Astrocyte of the spinal cord (primary cell): ENCODE measurements at places on chromosomes 13 and 19.

- no peak for DNase-seq
Measured at GRCh38 chr19:42369433-42370067, 20.5 kb downstream of the CNFN start.

GRCh38 chr13:72599178-72599743 is 128.2 kb downstream of the MZT1 start:
- DNase-seq, result no peak

- no peak for DNase-seq
Measured at GRCh38 chr13:86878781-86879180, 792.4 kb upstream of the SLITRK5 start.

DNA sequence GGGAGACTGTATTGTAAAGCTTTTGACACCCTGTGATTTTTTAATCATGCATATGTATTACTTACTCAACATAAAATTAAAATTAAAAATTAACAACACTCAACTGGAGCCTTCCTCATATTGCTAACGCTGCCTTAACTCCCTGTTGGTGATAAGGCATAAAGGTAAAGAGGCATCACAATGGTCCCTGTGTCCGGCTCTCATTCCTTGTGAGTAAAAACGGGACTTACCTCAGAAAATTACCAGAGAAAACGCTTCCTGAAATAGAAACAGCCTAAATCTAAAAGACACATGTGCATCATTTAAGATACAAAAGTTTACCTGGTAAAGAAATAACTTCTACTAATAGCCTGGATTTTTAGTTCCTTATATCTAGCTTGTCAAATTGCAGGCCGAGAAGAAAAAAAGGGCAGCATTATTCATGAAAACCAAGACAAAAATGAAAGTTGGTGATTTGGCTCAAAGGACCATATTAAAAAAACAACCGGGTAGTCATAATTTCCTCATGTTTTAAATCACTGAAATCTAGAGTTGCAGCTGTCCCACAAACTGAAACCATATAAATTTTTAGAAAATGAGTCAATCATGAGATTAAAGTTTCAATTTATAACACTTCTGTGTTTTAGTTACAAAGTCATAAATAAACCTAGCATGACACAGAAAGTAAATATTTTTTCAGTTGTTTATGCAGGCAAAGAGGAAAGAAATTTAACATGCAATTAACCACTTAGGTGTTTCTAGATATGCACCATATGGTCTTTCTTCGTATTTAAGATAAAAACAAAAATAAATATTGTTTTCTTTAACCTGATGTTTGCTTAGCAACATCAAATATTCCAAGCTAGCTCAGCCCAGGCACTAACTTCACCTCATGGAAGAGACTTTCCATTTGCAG is 94.7 kb downstream of the MIPEP start:
- peak; percentile 72 for DNase-seq

- no peak for DNase-seq
Measured at GRCh38 chr13:51666374-51666773, 82.1 kb downstream of the WDFY2 start.

- DNase-seq, result no peak
Measured at GRCh38 chr13:21672287-21672680, 1.4 kb downstream of the FGF9 start.

DNA sequence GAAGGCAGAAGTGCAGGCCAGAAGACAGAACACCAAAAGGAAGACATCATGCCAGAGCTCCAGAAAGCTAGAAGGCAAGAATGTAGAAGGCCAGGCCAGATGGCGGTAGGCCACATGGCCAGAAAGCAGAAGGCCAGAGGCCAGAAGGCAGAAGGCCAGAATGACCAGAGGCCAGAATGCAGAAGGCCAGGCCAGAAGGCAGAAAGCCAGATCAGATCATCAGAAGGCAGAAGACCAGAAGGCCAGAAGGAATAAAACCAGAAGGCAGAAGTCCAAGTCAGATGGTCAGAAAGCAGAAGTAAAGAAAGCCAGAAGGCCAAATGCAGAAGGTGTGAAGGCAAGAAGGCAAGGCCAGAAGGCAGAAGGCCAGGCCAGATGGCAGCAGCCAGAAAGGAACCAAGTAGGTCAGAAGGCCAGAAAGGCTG is 185.0 kb downstream of the TUBA3C start:
- no peak for DNase-seq

DNA sequence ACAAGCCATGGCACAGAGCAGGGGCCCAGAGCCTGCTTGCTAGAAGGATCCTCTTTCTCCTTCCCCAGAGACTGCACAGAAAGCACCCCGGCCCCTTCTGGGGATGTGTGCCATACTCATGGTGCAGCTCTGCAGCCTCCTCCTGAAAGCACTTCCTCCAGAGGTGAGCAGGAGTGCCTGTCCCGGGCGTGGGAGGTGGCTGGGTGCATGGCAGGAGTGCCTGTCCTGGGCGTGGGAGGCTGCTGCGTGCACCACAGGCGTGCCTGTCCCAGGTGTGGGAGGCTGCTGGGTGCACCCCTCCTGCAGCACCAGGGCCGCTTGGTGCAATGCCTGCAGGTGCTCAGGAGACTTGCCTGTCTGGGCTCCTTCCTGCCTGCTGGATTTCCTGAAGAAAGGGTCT is 913.3 kb downstream of the UQCRFS1 start:
- DNase-seq, result no peak
